ENCODE measurements at places on chromosomes 3 and 15. TPM values are rescaled to one million over a fixed set of nuclear protein-coding genes. Genes with fewer than 3 reads are reported as not detected.

TGFBR2 gene
- 125 TPM for total RNA-seq

IL16 gene
- 0.07 TPM for total RNA-seq

UBE2Q2 gene
- total RNA-seq, result 32.1 TPM

RBPMS2 gene
- not detected for total RNA-seq

CEP19 gene
- 2.4 TPM for total RNA-seq

GP5 gene
- not detected for total RNA-seq

FANCI gene
- total RNA-seq, result 58.7 TPM

FRMD4B gene
- 66.8 TPM for total RNA-seq

NR1I2 gene
- not detected for total RNA-seq

HDGFL3 gene
- total RNA-seq, result 57.0 TPM

TFG gene
- total RNA-seq, result 124 TPM

UBXN7 gene
- 17.8 TPM for total RNA-seq

MB21D2 gene
- total RNA-seq, result 16.5 TPM

CELSR3 gene
- total RNA-seq, result 0.78 TPM

CPEB1 gene
- total RNA-seq, result not detected

SLCO2A1 gene
- total RNA-seq, result 0.11 TPM

TP63 gene
- 154 TPM for total RNA-seq

TMEM212 gene
- not detected for total RNA-seq

IQCF5 gene
- total RNA-seq, result not detected

RAD51 gene
- total RNA-seq, result 22.4 TPM

ADAMTSL3 gene
- total RNA-seq, result not detected

FSD2 gene
- total RNA-seq, result not detected

ZBBX gene
- total RNA-seq, result not detected

PLIN1 gene
- 0.14 TPM for total RNA-seq

TTC21A gene
- 1.4 TPM for total RNA-seq

KNL1 gene
- total RNA-seq, result 32.8 TPM

CORO2B gene
- 0.46 TPM for total RNA-seq

HRH1 gene
- 9.7 TPM for total RNA-seq

CFAP20DC gene
- total RNA-seq, result 5.6 TPM

TMEM207 gene
- total RNA-seq, result not detected

APBA2 gene
- total RNA-seq, result 13.9 TPM

GABRA5 gene
- total RNA-seq, result not detected

TTLL13 gene
- not detected for total RNA-seq

LIPH gene
- 0.03 TPM for total RNA-seq

All from foreskin keratinocyte (primary cell).